H1 (cell line): ENCODE measurements at places on chromosomes 16 and 17.

DNA sequence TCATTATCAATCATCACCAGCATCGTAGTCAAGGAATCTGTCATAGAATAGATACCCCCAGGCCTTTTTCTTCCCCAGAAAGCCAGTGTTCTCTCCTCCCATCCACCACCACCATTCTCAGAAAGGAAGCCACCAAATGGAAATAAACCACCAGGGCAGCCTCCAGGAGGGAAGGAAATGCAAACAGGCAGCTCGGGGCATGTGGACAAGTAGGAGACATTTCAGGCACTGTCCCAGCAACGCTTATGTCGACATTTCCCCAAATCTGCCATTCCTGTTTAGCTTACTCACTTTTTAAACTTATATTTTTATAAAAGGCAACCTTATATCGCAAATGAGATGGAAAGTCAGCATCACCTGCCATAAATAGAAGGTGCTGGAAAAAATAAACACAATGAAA lies 15.8 kb downstream of the EMP2 start:
- no peak for DNase-seq

DNA sequence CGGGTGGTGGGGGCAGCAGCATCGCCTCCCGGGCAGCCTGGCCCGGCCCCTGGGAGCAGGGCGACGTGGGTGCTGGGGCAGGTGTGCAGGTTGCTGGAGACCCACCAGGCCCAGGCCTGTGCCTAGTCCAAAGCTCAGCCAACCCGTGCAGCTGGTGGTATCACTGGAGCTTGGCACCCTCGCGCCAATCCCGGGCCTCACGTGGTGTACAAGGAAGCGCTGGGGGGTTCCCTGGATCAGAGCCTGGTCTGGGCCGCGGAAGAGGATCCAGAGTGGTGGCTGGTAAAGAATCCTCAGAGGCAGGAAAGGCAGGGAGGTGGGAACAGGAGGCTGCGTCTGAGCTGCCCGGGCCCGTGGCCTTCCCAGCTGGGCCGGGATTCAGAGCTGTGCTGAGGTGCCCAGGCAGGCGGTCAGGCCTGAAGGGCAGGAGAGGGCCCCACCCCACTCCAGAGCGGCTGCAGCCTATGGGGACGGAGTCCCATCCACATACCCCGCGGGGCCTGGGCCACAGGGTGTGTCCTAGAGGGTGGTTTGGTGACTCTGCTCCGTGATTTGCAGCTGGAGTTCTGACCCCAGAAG lies 36.2 kb downstream of the ZFPM1 start:
- no peak for DNase-seq

DNA sequence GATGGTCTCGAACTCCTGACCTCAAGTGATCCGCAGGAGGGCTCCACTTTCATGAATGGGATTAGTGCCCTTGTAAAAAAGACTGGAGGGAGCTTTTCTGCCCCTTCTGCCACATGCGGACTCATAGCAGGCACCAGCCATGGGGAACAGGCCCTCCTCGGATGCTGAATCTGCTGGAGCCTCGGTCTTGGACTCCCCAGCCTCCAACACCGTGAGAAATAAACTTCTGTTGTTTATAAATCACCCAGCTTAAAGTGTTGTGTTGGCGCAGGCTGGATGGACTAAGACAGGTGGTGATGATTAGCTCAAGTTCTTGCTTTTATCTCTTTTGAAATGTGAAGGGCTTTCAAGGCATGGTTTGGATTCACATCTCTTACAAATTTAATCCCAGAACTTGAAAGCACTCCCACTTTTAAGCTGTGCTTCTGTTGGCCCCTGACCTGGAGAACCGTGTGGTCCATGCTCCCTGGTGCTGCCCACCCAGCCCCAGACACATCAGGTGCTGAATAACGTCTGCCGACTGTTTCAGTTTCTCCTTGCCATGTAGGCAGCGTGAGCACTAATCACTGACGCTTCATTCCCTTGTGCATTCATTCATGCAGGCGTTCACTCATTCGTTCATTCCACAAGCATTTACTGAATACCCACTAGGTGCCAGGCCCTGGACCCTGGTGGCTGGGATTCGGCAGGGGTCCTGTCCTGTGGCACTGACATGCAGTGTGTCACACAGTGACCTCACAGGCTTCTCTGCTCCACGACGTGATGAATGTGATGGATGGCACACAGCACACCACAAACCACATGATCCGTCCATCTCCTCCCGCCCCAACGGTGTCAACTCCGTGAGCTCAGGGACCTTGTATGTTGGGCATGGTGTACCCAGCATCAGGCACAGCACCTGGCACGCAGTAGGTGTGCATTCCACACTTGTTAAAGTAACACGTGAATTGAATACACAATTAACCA lies 8.9 kb downstream of the CIBAR2 start:
- DNase-seq = no peak

- DNase-seq = no peak
Observed at GRCh38 chr17:2560658-2561057, 32.8 kb upstream of the PAFAH1B1 start.

GRCh38 chr17:77540531-77540930 lies 399.8 kb downstream of the SEC14L1 start:
- no peak for DNase-seq

DNA sequence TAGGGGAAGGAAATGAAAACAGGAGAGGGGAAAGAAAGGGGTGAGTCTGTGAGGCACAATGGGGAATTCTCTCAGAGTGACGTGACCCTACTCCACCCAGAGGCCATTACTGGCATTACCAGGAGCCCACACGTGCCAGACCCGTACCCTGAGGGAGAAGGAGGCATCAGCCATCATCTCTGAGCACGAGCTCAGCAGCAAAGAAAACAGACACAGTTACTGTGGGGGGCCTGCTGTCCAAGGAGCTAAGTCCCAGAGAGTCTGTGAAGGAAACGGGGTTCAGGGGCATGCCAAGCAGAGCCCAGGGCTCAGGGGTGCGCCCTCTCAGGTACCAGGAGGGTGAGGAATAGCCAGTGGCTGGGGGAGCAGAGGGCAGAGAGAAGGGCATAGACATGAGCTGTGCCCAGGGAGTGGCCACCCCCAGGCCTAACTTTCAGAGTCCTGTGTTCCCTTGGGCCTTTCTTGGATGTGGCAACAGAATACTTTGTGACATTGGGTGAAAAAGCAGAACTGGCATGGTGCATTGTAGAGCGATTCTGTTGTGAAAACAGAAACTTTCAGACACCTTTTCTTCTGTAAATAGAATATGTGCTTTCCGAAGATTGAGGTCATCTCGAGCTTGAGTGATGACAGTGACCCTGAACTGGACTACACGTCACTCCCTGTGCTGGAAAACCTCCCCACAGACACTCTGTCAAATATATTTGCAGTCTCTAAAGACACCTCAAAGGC lies 11.3 kb downstream of the TAF1C start:
- DNase-seq = peak; percentile 90

DNA sequence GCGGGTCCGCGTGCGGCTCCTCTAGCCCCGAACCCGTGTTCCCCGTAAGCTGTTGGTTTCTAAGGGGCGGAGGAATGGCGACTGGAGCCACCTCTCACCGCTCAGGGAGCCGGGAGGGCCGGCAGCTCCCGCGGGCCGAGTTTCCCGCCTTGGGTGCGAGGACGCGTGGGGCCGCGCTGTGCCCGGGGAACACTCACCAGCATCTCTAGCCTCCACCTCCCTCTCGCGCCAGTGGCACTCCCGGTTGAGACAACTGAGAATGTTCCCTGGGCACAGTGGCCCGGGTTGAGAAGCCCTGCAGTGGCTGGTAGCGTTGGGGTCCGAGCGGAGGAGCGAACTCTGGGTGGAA lies 560 bp downstream of the TELO2 start:
- no peak for DNase-seq

GRCh38 chr16:8996891-8997290 lies 33.2 kb upstream of the USP7 start:
- no peak for DNase-seq

- no peak for DNase-seq
Observed at GRCh38 chr16:66471264-66471663, 44.2 kb downstream of the BEAN1 start.

DNA sequence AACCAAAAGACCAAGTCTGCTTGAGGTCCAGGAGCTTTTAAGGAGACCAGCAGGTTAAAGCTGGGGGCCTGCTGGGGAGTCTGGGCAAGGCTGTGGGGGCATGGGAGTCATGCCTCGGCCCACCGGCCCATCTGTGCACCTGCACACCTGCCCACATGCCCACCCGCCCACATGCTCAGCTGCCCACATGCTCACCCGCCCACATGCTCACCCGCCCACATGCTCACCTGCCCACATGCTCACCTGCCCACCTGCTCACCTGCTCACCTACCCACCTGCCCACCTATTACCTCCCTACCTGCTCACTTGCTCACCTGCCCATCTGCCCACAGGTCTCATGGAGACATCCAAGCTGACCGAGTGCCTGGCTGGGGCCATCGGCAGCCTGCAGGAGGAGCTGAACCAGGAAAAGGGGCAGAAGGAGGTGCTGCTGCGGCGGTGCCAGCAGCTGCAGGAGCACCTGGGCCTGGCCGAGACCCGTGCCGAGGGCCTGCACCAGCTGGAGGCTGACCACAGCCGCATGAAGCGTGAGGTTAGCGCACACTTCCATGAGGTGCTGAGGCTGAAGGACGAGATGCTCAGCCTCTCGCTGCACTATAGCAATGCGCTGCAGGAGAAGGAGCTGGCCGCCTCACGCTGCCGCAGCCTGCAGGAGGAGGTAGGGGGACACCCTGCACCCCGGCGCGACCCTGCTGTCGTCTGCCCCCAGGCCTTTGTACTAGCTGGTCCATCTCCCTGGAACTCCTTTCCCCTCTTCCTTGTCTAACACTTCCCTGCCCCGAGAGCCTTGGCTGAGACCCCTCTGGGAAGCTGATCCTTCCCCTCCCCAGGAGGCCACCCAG lies 14.0 kb downstream of the CARD14 start:
- DNase-seq = no peak
